Suppressor macrophage treated with lipopolysaccharide for 1 hour (primary cell): ENCODE measurements at places on chromosomes 6 and 20.
A peak's percentile ranks its signal among the peaks of the same experiment; 100 is the strongest.

DNA sequence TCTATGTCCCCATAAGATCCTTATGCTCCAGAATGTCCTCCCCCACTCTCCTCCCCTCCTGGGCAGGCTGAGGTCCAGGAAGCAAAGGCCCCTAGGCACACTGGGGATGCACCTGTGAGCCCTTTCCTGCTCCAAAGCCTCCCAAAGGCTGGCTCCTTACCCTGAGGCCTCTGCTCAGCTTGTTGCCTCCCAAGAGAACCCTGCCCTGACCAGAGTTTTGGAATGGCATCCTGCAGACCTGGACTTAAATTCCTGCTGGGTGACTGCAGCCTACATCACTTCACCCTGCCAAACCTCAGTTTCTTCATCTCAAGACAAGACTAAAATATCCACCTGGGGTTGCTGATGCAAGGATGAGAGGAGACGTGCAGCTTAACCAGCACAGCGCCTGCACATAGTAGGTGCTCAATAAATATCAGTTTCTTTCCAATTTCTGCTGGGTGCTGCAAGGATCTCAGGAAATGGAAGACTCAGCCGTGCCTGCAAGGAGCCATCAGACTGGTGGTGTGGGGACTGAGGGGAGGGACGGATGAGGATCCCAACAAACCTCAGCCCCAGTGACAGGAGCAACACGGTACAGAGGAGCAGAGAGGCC, 2.1 kb upstream of the LBP start:
- DNase-seq: no peak

DNA sequence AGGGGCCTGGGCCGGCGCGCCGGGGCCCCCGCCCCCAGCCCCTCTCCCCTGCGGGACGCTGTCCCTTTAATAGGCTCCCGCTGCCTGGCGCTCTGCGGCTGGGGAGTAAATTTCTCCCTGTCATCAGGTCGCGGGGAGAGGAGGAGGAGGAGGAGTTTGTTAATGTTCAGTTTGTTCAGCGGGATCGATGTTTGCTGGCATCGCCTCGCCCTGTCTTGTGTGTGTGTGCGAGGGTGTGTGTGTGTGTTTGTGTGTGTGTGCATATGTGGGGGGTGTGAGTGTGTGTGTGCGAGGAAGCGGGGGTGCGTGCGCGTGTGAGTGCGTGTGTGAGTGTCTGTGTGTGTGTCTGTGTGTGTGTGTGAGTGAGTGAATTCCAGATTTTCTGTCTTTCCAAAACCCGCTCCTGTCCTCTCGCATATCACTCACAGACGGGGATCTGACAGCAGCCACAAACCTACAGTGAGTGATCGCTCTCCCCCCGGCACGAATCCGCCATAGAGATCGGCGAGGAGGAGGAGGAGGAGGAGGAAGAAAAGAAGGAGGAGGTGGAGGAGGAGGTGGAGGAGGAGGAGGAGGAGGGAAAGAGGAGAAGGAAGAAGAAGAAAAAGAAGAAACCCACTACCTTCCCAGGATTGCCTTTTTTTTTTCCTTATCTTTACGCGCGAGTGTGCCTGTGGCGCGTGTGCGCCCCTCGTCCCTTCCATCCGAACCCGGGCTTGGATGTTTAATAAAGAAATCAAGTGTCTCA, at the start of gene TSHZ2:
Gene TSHZ2 (plus strand): TSS at position 169 of the 748 bp plus-strand sequence. CDS start 936 bp downstream, outside the sequence.
- no peak for DNase-seq

- DNase-seq: no peak
These were observed 227.7 kb downstream of the MEI4 start for GRCh38 chr6:77880501-77880900.

- no peak for DNase-seq
These were observed 51.2 kb upstream of the SLC22A1 start for GRCh38 chr6:160070427-160070826.

DNA sequence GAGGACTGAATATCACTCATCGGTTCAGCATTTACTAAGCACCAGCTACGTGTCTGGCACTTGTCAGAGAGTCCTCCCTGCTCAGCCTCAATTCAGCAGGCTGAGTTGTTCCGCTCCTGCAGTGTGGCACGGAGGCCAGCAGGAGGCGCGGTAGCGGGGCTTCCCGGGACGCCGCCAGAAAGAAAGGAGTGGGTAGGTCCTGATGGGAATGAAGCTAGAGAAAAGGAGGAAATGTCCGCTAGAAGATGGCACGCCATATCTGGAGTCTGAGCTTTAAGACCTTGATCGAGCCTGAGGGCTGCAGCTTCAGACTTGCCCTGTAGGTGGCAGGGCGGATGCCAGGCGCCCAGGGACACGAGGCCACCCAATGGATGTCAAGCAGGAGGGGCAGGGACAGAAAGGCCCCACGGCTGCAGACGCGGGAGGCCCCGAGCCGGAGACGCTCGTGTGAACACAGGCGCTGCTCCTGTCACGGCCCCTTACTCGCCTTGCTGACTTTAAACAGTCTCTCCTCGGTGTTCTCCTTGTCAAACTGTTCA, 18.7 kb downstream of the SERPINB6 start:
- DNase-seq: peak; percentile 78

- no peak for DNase-seq
These were observed 3.9 kb upstream of the TRDN start for GRCh38 chr6:123640567-123641187.

DNA sequence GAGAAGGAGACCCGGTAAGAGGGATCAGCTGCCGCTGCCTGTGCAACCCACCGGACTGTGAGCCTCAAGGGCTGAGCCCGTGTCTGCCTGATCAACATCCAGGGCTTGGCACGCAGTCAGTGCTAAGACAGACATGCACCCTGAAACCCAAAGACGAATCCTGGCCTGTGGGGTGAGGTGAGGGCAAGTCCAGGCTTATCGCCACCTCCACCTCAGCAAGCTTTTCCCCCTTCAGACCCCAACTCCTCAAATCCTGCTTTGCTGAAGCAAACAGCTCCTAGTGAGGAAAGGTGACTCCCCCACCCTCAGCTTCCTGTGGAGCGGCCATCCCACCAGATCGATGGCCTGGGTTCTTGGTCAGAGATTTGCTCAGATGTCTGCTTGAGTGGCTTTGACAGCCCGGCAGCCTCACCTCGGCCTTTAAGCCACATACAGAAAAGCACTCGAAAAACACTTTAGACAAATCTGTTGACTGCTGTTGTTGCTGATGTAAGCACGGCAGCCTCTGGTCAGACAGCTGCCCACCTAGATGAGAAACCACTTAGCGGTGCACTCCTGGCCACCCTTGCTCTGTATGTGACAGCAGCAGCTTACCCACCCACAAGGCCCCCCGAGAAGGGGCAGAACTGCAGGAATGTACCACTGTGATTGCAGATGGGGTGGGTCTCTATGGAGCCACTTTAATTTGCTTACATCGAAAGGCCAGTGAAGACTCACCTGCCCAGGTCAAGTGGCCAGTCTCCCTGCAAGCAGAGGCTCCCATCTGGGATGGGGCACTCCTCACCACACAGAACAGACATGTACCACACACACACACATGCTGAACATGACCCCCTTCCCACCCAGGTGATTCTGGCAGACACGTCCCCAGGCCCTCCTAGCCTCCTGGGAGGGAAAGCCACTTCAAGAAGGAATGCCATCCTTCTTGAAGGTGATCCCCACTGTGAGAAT, 14.8 kb downstream of the MTCH1 start:
- no peak for DNase-seq

DNA sequence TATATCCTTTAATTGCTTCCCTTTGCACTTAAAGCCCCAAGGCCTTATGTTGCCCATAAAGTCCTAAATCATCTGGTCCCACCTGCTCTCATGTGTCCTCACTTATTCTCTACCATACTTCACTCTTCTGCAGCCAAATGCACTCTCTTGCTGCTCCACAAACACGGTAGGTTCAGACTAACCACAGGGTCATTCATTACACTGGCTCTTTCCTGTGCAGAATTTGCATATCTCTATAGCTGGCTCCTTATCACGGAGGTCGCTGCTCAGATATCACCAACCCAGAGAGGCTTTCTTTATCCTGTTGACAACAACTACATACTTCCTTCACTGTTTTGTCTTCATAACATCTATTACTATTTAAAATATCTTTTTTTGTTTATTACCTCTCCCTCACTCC, 86.8 kb downstream of the MOXD1 start:
- no peak for DNase-seq

GRCh38 chr20:38591474-38592410, 9.9 kb upstream of the ARHGAP40 start:
- no peak for DNase-seq

DNA sequence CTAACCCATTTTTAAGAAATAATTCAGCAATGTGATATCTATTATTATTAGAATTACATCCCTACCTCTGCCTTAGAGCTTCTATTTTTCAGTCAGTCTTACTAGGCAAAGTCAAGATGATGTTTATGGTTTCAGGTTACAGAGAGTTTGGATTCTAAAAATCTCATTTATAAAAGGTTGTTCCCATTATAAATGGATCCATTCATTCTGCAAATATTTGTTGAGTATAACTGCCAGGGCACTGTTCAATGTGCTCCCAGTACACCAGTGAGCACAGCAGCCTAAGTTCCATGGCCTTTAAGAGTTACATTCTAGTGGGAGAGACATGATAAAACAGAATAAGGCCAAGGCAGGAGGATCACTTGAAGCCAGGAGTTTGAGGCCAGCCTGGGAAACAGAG, 75.9 kb upstream of the EYA4 start:
- DNase-seq: no peak

- no peak for DNase-seq
These were observed 37.0 kb downstream of the BFSP1 start for GRCh38 chr20:17494201-17494600.

GRCh38 chr6:90678049-90678779, 91.3 kb upstream of the MAP3K7 start:
- no peak for DNase-seq

DNA sequence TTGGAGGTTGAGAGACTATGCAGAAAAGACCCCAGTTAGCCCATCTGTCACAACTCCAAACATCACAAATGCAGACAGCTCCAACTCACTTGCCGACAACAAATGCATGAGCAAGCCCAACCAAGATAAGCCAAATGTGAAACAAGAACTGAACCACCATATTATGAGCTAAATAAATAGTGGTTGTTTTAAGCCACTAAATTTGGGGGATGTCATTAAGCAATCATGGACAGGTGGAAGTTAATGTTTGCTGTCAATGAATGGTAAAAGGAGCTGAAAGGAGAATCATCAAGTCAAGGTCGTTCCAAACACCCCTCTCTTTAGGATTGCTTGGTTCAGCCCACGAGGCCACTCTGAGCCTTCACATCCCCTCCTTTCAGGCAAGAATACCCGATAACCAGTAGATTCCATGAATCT, 71.2 kb upstream of the PLCB4 start:
- no peak for DNase-seq

GRCh38 chr20:38460040-38460623, 12.5 kb upstream of the RALGAPB start:
- DNase-seq: peak; percentile 51

DNA sequence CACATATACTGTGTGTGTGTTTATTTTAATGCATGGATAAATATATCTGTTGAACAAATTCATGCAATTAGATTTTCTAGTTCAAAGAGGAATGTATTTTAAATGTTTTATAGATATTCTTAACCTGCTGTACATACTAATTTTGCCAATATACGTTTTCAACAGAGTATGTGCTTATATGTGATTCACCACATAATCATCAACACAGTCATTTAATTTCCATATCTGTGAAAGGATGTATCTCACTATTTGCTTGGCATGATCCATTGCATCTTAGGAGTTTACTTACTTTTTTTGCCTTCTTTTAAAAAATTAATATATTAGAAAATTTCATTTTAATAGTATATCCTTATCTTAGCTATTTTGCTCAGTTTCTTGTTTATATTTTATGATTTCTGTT, 902.3 kb upstream of the CITED2 start:
- DNase-seq: no peak
